ENCODE measurements at places on chromosomes 5 and 9.
A peak's percentile ranks its signal among the peaks of the same experiment; 100 is the strongest.

GRCh38 chr5:44329716-44330115, 59.5 kb downstream of the FGF10 start:
- DNase-seq = no peak

DNA sequence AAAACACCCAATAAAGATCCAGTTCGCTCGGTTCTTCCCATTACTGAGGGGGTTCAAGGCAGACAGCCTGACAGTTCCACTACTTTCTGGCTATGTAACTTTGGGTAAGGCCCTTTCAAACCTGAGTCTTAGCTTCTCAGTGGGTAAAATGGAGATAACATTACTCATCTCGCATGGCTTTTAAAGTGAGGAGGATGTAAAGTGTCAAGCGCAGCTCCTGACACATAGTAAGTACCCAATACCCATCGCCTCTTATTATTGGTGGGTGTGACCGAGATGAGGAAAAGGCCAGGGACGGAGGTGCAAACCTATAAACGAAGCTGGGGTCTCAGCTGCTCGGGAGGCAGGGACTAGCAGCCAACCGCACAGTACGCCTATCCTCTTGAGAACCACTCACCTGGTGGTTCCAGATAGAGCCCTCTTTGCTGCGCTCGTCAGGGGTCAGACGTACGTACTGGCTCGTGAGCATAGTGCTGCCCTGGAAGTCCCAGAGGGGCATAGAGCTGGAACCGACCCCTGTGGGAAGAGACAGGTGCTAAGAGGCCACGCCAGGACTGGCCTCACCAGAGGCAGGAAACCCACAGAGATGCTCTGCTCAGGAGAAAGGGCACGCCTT, 584 bp downstream of the LMAN2 start:
- peak; percentile 35 for DNase-seq

GRCh38 chr9:102237520-102237919, 499.1 kb upstream of the GRIN3A start:
- no peak for DNase-seq

- DNase-seq = no peak
Measured at GRCh38 chr9:27591672-27592071, 18.4 kb upstream of the C9orf72 start.

DNA sequence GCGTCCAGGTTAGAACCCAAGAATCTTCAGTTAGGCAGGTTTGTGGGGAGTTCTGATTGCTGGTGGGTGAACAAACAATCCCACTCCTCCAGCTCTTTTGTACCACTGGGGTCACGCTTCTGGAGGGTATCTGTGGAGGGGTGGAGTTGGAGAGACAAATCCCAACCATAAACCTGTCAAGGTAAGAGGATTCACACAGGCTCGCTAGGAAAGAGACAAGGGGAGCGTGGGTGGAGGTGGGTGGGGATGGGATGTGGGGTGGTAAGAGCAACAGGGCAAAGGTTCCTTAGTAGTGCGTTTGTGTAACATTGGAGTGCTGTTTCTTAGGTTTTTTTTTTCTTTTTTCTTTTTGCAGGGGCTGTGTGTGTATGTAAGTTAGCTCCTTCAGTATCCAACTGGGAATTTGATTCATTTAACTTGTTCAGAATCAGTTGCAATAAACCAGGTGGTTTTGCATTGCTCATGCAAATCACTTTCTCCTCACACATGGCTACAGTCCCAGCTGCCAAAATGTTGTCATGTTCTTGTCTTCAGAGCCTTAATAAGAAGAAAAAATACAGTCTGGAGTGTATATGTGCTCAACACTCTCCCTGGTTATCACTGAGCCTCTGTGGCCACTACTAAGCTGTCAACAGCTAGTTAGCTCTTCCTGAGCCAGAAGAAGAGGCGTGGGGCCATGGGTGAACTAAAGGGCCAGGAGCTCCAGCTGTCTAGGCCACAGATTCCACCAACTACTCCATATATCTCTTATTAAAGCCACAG, 164.0 kb upstream of the RAD23B start:
- DNase-seq = no peak

DNA sequence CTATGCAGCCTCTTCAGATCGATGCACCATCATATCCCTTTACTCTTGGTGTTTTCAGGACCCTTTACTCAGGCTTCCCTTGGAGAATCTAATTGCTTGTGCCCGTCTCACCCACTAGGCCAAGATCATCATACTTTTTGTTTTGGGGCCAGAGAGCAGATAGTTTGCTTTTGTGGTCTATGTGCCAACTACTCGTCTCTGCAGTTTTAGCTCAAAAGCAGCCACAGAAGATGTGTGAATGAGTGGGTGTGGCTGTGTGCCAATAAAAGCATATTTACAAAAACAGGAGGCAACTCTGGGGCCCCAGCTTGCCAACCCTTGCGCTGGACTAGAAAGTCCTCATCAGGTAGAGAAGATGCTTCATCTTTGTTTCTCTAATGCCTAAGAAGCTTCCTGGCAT, 216.8 kb downstream of the SEMA5A start:
- DNase-seq = no peak

GRCh38 chr5:170631466-170632195, 127.8 kb downstream of the KCNIP1 start:
- peak; percentile 67 for DNase-seq

GRCh38 chr5:175837171-175837699, 34.1 kb upstream of the CPLX2 start:
- DNase-seq = no peak

DNA sequence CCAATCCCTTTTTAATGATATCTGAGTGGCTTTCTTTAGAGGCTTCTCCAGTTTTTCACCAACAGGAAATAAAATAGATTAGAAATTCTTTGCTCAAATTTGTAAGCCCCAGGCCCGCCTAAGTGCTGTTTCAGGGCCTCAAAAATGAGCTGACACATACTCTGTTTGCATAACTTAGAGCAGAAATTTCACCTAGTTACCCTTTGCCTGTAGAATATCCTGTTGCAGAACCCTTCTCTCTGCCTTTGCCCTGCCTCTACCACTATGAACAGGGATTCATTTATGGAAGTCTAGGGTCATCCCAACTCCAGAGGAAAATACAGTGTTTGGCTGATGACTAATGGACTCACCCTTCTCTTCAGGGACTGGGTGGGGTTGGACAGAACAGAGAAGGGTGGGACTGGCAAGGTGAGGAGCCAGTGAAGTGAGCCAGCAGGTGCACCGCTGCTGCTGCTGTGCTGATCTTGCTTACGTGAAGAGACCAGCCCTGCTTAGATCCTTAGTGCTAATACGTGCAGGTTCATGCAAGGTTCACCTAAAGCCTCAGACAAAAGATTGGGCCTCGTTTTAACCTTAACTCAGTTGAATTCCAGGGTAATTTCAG, 22.8 kb downstream of the OSTF1 start:
- DNase-seq = no peak

DNA sequence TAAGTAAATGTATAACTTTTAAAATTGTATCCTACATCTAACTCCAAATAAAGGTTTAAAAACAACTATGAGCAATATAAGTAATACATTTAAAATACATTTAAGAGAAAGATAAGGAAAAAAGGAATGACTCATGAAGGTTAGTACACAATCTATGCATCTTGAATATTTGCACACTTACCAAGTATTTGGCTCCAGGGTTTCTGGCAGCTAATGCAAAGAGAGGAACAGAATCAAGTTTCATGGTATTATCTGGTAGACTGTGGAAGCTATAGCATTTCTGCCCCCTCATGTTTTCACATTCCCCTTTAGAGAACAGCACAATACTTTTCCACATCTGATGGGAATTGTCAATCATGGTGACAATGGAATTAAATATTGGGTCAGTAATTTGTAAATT, 132.1 kb downstream of the COX7C start:
- no peak for DNase-seq

DNA sequence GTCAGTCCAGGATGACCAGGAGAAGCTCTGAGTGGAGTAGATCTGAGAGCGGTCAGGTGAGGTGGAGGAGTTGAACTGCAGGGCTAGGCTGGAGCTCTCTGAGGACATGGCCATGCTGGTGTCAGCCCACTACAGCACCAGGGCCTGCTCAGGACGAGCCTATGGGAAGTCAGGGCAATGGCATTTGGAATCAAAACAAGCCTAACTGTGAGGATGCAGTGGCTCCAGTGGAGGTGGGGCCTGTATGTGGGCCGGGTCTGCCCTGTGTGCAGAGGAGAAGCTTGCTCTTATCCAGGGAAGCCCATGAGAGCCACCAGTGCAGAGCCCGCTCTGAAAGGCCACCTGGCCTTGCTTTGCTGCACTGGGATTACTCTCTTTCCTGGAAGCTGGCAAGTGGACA, 11.1 kb downstream of the CXCL14 start:
- DNase-seq = no peak

DNA sequence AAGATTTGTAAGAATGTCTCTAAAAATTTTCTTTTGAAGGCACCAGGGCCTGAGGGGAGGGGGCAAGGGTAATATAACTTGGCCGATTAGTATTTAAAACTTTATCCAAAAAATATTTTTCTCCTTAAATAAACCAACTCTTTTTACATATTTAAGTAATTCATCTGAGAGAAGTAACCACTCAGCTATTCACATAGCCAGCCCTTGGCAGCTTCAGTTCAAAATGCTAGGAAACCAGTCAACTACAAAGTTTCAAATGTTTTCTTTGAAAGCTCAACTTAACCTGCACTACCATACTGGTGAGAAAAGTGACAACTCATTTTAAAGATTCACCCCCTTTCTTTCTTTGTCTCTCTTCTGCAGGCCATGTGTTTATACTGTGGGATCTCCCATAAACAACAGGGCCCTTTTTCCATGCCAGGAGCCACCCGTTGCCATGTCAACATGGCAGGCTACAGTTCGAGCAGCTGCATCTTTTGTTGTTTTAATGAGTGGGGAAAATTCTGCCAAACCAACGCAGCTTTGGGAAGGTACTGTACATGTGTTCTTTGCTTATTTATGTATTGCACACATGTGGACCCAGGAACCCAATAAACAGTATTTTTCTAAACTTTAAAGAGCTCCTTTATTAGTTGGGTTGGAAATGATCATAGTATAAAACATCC, 46.3 kb downstream of the AOPEP start:
- DNase-seq = peak; percentile 27

GRCh38 chr9:117074784-117075520, 339.9 kb downstream of the ASTN2 start:
- no peak for DNase-seq

- peak; percentile 79 for DNase-seq
Measured at GRCh38 chr9:18256568-18256967, 217.4 kb upstream of the ADAMTSL1 start.

- DNase-seq = no peak
Measured at GRCh38 chr9:135647884-135648283, 8.5 kb upstream of the GLT6D1 start.

DNA sequence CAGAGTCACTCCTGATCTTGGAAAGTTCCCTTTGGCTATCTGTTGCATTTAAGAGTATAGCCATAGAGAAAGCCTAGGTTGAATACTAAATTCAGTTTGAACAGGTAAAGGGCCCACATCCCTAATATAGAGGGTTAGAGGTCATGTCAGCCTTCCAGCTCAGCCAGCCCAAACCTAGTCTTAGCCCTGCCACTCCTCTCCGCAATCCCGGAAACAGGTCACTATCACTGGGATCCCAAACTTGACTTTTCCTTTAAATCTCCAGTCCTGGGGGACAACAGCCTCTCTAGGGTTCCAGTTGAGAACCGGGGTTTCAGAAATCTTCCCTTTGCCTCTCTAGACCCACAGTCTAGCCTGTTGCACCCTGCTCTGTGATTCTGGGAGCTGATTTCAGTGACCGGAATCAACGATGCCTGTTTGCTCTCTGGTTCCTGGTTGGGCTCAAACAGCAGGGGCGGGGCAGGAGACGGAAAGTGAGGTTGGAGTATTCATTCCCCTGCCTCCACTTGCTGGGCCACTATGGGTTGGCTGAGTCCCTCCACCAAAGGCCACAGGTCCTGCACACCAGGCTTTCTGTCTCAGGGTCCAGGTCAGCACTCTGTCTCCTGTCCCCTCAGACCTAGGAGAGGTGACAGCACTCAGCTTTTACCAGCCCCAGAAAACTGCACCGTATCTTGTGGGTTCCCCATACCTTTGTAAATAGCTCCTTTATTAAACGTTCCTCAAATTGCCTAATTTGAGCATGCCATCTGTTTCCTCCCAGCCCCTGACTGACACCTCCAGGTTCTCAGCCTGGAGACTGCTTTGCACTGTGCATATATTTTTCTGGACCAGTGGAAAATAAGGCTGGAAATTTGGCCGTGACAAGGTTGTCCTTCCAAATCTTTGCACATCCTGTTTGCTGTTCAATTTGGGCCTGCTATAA, 23.8 kb upstream of the CPEB4 start:
- DNase-seq = no peak

GRCh38 chr5:175390352-175391083, 53.5 kb downstream of the DRD1 start:
- DNase-seq = no peak

- no peak for DNase-seq
Measured at GRCh38 chr9:85040146-85040545, 370.6 kb downstream of the NTRK2 start.

- DNase-seq = no peak
Measured at GRCh38 chr5:38757451-38758245, 88.2 kb upstream of the OSMR start.

Data from GM23248 (cell line).